Mesothelial cell of epicardium (in vitro differentiated cells): ENCODE measurements at places on chromosomes 12 and 14.

- no peak for DNase-seq
These were observed 197.6 kb upstream of the AVPR1A start for GRCh38 chr12:63348556-63348955.

DNA sequence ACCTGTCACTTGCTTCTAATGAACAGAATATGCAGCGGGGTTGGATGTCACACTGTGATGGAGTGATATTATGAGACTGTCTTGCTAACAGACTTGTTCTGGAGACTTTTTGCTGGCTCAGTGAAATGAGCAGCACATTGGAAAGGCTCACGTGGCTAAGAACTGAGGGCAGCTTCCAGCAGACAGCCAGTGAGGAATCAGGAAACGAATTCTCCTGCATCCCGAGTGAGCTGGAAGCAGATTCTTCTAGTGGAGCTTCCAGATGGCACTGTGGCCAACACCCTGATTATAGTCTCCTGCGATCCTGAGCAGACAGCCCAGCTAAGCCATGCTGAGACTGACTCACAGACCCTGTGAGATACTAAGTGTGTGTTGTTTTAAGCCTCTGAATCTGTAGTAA, 16.1 kb upstream of the TSPAN9 start:
- no peak for DNase-seq

- DNase-seq = no peak
These were observed 165.1 kb upstream of the CNOT2 start for GRCh38 chr12:70078161-70078560.

- no peak for DNase-seq
These were observed 61.2 kb downstream of the DIO3 start for GRCh38 chr14:101622251-101623076.

- no peak for DNase-seq
These were observed 50.2 kb downstream of the TPCN1 start for GRCh38 chr12:113271466-113271852.

- DNase-seq = no peak
These were observed 82.0 kb downstream of the PRKCH start for GRCh38 chr14:61403411-61403810.

GRCh38 chr12:113005762-113006161, 27.4 kb downstream of the OAS2 start:
- DNase-seq = no peak

GRCh38 chr12:88113871-88114270, 28.0 kb downstream of the CEP290 start:
- no peak for DNase-seq

DNA sequence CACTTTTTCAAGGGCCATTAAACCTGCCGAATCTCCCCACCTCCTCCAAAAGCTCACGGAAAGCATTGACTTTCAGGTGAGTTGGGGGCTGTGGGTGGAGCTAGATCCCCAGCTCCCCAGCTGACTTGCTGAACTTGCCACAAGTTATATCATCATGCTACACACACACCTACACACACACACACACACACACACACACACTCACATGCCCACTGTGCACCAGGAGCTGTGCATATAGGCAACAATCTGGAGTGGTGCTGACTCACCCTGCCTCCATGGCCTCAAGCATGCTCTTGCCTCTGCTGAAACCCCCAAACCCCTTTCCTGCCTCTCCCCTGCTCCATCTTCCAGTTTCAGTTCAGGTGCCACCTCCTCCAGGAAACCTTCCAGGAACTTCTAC, 26.1 kb downstream of the SERPINA3 start:
- no peak for DNase-seq

GRCh38 chr14:94098326-94098992, 12.1 kb upstream of the IFI27 start:
- no peak for DNase-seq

- DNase-seq = no peak
These were observed 706 bp upstream of the PEX5 start for GRCh38 chr12:7188562-7189397.

GRCh38 chr14:61456720-61457119, 135.3 kb downstream of the PRKCH start:
- DNase-seq = peak; percentile 65

GRCh38 chr14:98028162-98028561, 1231.0 kb downstream of the VRK1 start:
- DNase-seq = no peak

DNA sequence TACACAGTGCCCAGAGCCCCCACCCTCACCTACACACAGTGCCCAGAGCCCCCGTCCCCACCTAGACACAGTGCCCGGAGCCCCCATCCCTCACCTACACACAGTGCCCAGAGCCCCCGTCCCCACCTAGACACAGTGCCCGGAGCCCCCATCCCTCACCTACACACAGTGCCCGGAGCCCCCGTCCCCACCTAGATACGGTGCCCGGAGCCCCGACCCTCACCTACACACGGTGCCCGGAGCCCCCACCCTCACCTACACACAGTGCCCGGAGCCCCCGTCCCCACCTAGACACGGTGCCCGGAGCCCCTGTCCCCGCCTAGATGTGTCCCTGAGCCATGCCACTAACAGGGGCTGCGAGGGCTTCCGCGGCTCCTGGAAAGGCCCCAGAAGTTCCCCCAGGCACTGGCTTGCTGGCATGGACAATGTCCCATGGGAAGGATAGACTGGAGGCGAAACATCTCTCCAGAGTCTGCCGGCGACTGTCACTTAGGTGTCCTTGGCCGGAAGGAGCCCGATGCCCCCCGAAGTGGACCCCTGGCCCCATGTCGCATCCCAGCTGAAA, 146.0 kb downstream of the PIWIL1 start:
- no peak for DNase-seq

- DNase-seq = no peak
These were observed 583.5 kb downstream of the MED13L start for GRCh38 chr12:115693970-115694369.

GRCh38 chr12:2108166-2108565, 55.4 kb downstream of the CACNA1C start:
- no peak for DNase-seq

DNA sequence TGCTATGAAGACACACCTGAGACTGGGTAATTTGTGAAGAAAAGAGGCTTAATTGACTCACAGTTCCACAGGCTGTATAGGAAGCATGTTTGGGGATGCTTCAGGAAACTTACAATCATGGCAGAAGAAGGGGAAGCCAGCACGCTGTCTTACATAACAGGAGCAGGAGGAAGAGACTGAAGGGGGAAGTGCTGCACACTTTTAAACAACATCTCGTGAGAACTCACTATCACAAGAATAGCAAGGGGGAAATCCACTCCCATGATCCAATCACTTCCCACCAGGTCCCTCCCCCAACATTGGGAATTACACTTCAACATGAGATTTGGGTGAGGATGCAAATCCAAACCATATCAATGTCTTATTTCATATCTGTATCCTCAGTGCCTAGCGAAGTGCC, 307.2 kb downstream of the ATP23 start:
- DNase-seq = no peak

GRCh38 chr12:68327896-68328295, 4.3 kb downstream of the MDM1 start:
- no peak for DNase-seq

GRCh38 chr14:67710209-67710608, 8.5 kb downstream of the RDH12 start:
- no peak for DNase-seq

GRCh38 chr12:86772696-86773095, 516.5 kb upstream of the MGAT4C start:
- no peak for DNase-seq

GRCh38 chr12:46265102-46265501, 3.7 kb downstream of the SLC38A1 start:
- no peak for DNase-seq
